Common myeloid progenitor, CD34-positive (primary cell): ENCODE measurements at places on chromosomes 11 and 22.

- DNase-seq = no peak
These were observed 8.3 kb upstream of the KCNJ11 start for GRCh38 chr11:17396598-17397310.

GRCh38 chr11:75341612-75342011 lies 9.8 kb downstream of the ARRB1 start:
- DNase-seq = no peak

GRCh38 chr22:20655623-20656022 lies 118.3 kb upstream of the SERPIND1 start:
- no peak for DNase-seq

DNA sequence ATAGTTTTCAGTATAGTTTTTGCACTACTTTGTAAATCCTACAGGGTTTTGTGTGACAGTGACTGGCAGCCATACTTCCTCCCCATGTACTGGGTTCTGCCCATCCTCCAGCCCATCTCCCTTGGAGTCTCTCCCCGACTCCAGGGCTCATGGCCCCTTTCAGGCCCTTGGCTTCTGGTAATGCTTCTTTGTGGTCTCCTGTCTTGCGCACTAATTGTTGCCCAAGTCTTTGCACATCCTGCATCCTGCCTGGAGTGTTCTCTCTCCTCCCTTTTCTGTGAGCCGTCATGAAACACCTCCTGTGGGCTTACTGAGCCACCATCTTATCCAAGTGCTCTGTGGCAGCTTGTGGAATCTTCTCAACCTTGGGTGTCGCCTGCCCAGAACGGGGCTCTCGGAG lies 11.4 kb upstream of the KCNQ1OT1 start:
- no peak for DNase-seq

DNA sequence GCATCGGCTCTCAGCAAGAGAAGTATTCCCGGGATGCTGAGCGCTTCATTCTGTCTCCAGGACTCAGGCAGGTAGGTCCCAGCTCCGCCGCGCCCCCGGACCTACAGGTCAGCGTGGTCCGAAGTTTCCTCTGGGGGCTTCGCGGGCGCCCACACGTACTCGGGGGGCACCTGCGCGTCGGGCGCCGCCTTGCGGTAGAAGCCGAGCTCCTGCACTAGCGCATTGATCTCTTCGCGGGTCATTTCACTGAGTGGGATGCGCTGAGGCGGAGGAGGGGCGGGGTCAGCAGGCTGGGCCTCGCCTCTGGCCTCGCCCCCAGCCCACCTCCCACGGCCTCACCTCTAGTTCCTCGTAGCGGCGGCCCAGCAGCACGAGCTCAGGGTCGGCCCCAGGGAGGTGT lies 2.5 kb downstream of the SELENOM start:
- no peak for DNase-seq

DNA sequence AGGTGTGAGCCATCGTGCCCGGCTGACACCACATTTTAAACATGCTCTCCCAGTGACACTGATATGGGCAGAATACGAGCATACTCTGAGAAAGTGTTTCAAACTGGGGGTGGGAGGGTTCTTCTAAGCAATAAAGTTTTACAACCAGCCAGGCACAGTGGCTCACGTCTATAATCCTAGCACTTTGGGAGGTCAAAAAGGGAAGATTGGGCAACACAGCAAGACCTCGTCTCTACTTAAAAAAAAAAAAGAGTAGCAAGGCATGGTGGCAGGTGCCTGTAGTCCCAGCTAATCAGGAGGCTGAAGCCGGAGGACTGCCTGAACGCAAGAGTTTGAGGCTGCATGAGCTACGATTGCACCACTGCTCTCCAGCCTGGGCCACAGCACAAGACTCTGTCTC lies 2.2 kb downstream of the GANAB start:
- DNase-seq = no peak

DNA sequence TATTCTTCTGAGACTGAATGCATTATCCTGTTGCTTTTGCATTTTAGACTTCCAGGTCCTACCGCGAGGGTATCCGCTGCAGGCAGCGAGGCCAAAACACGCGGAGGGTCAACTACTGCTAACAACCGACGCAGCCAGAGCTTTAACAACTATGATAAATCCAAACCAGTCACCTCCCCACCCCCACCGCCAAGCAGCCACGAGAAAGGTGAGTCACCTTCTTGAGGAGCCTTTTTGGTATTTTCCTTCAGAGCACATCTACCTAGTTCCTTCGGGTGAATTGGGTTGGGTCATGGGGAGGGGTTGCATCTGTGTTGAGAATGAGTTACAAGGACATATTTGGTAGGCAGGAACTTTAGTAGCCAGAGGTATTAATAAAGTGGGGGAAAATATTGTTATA lies 179.8 kb downstream of the NAV2 start:
- no peak for DNase-seq

- no peak for DNase-seq
These were observed 185.5 kb downstream of the CTTN start for GRCh38 chr11:70583781-70584218.

DNA sequence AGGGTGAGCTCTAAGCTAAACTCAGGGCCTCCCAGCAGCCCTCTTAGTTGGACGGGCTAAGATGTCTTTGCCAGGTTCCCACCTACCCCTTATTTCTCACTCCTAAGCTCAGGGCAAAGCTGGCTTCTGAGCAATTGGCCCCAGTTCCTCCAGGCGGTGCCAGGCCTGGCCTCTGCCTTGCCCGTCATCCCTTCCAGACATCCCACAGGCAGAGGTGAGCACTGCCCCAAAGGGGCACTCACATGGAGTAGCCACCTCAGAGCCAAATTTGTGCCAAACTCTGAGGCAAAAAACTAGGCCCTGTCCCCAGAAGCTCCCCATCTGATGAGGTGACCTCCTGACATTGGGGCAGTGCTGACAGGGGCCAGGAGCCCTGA lies 9.7 kb downstream of the RHOD start:
- DNase-seq = no peak

DNA sequence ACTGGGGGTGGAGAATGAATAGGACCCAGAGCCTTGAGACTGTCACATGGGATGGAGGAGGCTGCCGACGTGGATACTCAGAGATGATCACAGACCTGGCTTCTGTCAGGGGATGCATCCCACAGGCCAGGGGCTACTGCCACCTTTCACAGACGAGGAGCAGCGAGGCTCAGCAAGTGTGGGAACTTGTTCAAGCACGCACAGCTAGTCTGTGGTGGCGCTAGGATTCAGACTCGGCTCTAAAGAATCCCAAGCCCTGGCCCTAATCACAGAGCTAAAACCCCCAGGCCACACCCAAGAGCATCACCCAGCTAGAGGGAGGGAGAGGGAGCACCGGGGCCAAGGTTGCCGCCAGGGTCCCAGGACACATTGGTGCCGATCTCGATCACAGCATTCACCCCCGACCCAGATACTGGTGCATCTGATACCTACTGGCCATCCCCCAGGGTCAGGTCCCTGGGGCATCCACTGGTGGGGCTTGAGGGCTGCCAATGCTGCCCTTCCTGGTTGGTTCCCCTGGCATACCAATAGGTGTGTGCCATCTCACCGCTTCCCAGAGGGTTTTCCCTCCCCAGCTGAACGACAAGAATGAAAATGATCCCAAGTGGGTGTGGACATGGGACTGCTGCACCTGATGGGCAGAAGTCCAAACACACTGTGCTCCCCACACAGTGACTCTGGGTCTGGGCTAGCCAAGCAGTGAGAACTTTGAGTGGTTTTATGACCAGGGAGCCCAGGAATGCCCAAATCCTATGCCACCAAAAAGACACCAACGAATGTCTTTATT lies 6.2 kb downstream of the CHST1 start:
- DNase-seq = no peak

- no peak for DNase-seq
These were observed 5.9 kb downstream of the SLC37A2 start for GRCh38 chr11:125069008-125069407.

GRCh38 chr11:47616726-47617416 lies 22.7 kb upstream of the C1QTNF4 start:
- DNase-seq = peak; percentile 74

GRCh38 chr22:23385678-23386631 lies 194.1 kb downstream of the IGLL1 start:
- DNase-seq = peak; percentile 78

DNA sequence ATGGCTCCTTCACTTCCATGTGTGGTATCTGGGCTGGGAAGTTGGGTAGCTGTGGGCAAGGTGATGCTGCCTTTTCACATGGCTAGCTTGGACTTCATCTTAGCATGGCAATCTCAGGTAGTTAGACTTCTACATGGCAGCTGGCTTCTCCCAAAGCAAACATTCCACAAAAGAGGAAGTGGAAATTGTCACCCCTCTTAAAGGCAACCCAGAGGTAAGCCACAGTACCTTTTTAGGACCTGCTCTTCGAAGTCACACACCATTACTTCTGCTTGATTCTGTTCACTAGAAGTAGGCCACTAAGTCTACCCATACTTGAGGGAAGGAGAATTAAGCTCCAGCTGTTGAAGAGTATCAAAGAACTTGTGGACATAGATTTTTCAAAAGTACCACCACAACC lies 25.9 kb downstream of the TUG1 start:
- no peak for DNase-seq

DNA sequence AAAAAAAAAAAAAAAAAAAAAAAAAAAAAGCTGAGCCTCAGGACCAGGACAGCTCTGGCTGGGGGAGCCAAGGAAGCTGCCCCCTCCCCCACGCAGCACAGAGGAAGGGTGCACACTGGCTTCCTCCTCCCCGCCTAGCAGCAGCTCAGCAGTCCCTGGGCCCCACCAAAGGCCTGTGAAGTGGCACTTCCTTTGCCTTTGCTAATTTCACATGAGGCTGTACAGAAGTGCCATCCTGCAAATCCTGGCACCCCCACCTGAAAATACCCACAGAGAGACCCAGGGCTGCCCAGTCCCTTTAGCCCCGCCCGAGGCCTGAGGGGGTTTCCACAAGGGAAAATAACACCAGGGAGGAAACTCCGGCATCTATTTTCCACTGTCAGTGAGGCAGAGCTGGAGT lies 3.9 kb downstream of the RHOG start:
- no peak for DNase-seq

DNA sequence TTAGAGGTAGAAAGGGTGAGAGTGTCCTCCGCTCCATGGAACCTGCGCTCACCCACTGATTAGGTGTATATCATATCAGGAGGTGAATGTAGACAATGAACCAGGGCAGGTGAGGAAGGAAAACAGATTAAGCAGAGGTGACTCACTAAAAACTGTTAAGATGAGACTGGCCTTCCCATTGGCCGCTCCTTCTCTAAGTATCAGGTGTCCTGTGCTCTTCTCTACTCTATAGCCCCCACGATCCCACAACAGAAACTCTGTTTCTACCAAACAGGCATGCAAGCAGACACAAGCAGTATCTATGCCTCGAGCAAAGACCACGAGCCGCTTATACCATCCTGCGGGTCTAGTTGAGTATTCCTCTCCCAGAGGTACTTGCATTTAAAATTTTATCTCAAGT lies 103.1 kb downstream of the SNX19 start:
- DNase-seq = no peak

DNA sequence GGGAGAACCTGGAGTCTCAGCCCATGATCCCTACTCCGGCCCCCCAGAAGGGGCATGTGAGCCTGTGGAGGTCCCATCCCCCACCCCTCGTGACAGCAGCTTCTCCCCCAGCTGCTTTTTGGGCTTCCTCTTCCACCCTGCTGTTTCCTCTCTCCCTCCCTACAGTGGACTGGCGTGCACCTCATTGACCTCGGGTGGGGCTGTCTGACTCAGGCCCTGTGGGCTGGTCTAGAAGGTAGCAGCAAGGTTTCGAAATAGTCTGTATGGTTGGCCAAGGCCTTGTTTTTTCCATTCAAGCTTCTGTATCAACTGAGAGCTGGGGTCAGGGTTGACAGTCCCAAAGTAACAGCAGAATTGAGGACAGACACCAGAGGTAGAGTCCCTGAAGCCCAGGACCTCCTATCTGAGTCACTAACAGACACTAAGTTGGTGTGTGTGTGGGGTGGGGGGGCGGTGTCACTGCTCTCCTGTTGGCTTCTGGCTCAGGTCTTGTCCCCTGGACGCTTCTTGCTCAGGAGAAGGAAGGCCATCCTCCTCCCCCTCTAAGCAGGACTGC lies 7.7 kb downstream of the SLC37A2 start:
- peak; percentile 77 for DNase-seq

DNA sequence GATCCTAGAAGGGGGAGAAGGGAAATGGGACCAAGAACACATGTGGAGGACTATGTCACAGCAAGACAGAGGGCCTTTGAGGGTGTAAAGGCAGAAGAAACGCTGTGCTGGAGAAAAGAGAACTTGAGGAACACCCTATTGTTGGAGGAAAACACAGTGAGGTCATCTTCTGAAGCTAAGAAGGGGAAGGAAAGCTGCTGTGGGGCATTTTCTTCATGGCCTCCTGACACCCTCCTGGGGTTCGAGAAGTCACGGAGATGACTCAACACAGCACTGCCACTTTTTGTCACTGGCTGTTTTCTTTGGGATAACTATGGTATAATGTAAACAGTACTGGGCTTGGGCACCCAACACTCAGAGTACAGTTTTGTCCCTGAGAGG lies 492.6 kb upstream of the CADM1 start:
- DNase-seq = no peak

DNA sequence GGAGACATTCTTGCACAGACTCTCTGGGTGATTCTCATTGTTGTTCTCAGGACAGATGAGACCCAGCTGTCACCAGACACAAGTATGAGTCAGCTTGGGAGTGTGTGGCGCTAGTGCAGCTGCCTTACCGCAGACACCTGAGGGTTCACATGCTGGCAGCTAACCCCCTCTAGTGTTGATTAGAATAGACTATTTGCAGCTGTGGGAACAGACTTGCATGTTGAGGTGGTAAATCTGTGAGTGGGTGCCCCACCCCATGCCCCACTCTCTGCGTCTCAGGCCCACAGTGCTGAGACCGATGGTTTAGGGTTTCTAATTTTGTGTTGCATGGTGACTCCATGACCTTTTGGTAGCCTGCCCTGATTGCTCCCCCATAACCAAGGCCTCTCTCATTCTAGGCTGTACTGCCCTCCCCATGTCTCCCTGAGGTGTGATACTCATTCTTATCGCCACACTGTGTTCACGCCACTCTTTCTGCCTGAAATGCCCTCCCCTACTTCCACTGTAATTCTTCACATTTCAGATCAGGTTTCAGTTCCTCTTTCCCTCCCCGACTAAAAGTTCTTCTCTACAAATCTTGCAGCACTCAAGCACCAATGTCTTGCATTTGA lies 73.7 kb upstream of the KIRREL3 start:
- peak; percentile 7 for DNase-seq

- DNase-seq = no peak
These were observed 117.5 kb downstream of the PKNOX2 start for GRCh38 chr11:125281831-125282595.
